ENCODE measurements at places on chromosomes 5 and 9.

- no peak for DNase-seq
These were observed 8.5 kb downstream of the LCN9 start for GRCh38 chr9:135671591-135672041.

DNA sequence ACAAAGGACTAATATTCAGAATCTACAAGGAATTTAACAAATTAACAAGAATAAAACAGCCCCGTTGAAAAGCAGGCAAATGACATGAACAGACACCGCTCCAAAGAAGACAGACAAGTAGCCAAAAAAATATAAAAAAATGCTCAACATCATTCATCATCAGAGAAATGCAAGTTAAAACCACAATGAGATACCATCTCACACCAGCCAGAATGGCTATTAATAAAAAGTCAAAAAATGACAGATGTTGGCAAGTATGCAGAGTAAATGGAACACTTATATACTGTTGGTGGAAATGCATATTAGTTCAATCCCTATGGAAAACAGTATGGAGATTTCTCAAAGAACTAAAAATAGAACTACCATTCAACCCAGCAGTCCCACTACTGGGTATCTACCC is 302.7 kb upstream of the RGMB start:
- no peak for DNase-seq

GRCh38 chr9:109997682-109998081 is 210.3 kb downstream of the C9orf152 start:
- DNase-seq: no peak

DNA sequence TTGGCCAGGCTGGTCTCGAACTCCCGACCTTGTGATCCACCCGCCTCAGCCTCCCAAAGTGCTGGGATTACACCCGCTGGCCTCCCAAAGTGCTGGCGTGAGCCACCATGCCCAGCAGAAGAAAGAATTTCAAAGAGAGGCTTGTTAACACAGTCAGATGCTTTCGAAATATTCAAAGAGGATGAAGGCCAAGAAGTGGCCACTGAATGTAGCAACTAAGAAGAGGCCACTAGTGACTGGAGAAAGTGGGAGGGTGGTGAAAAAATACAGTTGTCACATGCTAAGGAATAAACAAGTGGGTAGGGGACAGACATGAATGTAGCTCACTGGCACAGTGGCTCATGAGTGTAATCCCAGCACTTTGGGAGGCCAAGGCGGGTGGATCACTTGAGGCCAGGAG is 13.0 kb upstream of the TPM2 start:
- no peak for DNase-seq

- no peak for DNase-seq
These were observed 557.8 kb upstream of the TLE4 start for GRCh38 chr9:79013715-79014610.

DNA sequence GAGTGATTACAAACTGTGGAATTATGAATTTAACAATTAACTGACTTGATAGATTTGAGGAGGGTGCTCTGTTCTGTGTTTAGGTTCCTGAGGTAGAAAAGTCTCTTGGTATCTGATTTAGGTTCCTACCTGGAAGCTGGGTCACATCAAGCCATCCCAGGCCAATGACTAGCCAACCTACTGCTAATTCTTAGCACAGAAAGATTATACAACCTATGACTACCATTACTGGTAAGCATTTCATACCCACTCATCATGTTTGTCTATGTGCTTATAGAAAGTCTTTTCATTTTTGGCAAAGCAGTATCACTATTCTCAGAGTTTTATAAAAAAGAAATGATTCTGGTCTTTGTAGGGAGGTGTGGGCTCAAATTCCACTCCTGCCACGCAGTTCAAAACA is 49.7 kb downstream of the GNAQ start:
- DNase-seq: no peak

DNA sequence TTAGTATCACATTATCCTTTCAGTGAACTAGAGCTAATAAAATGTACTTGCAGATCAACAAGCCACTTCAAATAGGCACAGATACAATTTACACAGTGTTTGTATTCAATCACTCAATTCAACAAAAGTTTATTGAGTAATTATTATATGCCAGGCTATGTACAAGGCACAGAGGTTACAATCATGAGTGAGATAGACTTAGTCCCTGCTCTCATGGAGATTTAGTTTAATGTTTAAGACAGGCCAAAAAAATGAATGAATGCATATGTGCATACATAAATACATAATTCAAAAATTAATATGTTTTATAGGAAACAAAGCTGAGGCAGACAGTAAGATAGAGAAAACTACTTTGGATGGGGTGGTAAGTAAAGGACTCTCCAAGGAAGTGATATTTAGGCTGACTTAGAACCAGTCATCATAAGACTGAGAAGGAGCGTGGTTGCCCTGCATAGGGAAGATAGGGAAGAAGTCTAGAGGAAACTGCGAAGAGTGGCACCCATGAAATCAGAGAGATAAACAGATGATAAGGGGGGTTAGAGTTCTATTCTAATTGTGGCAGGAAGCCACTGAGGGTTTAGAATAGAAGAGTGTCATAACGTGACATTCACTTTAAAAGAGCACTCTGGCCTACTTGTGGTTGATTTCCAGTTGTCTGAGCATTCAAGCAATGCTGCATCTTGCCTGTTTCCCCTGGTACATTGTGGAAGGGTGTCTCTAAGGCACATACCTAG is 49.7 kb upstream of the GRAMD2B start:
- DNase-seq: no peak

GRCh38 chr9:92718086-92719001 is 46.3 kb downstream of the BICD2 start:
- no peak for DNase-seq

GRCh38 chr5:42309865-42310264 is 113.4 kb upstream of the GHR start:
- DNase-seq: no peak

DNA sequence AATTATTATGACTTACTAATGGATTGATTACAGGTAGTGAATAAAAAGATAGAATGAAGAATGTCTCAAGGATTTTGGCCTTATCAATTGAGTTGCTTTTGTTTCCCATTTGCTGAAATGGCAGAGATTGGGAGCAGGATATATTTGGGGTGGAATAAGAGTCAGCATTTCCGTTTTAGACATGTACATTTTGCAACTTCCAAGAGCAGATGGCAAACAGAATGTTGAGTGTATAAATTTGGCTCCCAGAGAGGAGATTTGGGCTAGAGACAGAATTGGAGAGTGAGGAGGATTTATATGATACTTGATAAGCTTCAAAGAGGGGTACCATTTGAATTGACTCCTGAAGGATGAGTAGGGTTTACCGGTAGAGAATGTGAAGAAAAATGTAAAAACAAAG is 437.9 kb upstream of the PAPPA start:
- no peak for DNase-seq

DNA sequence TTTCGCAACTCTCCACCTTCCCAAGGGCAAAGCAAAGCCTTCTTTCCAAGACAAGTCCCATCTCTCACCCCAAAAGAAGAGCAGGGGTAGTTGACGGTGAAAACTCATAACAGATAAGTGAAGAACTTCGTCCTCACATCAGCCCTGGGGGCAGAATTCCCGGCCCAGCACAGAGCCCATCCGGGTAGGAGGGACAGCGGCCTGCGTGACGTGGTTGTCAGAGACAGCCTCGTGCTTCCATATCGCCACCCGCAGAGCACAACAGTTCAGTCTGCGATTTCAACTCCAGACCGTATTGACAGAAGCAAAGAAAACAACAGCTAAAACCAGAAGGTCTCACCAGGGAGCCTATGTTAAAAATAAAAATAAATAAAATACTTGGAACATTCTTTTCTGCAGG is 273.2 kb downstream of the SYK start:
- no peak for DNase-seq

GRCh38 chr5:10633271-10634049 is 69.6 kb downstream of the ANKRD33B start:
- peak; percentile 73 for DNase-seq

- no peak for DNase-seq
These were observed 45.4 kb downstream of the SHB start for GRCh38 chr9:38023661-38024035.

All from GF-D8 (cell line).